ENCODE measurements at places on chromosomes 2 and 18. TPM values are rescaled to one million over a fixed set of nuclear protein-coding genes. Genes with fewer than 3 reads are reported as not detected.

DNA sequence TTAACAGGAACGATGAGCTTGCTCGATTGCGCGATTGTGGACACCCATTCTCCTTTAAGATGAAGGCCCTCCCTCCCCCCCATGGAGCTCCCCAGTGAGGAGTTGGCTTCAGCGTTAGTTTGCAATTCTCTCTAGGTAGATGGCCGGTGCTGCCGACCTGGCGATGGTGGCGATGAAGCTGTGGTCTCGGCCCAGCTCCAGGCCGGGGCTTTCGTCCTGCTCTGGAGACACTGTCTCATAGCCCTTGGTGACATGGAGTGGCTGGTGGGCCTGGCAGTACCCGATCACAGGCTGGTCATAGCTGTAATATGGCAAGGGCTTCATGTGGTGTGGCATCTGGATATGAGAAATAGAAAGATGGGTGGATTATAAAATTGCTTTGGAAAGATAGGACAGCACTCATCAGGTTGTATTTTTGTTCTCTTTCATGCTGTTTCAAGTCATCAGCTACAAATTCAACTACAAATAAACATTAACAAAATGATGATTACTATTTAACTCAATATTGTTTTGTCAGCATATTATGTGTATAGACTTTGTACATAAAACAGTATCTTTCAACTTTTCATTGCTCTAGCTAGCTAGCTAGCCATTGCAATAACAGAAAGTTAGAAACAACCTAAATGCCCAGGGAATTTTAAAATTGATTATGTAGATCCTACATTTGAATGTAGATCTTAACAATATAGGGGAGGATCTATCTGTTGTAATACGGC lies 773.4 kb downstream of the LRRTM4 start:
- no peak for DNase-seq

- no peak for DNase-seq
Observed at GRCh38 chr18:26489881-26490280, 58.5 kb downstream of the KCTD1 start.

The GKN2 gene
- not detected for total RNA-seq

DNA sequence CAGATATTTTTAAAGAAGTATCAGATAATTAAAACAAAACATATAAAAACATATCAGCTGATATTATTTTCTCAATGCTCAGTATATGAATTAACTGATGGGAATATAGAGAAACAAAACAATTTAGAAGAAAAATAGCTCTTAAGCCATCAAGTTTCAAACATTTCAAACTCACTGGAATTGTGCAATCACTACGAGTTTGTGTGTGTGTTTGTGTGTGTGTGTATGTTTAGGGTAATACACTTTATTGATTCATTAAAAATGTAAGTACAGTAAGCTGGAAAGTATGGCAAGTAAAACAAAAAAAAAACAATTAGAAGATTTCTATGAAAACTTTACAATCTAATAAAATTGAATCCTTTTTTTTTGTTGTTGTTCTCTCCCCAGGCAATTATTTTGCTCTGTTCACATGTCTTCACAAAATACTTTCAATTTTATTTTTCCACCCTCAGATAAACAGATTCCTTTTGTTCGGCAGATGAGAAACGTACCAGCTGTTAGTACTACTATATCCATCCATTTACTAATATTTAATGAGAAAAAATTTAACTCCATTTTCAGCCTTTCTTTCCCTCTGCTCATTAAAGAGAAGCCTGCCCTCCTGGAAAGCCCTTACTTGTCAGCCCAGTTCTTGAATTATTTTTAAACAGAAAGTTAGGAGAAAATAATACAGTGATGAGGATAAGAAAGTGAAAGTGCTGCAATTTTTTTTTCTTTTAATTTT lies 87.6 kb downstream of the SLC8A1 start:
- no peak for DNase-seq

The CNNM4 gene
- total RNA-seq, result 23.5 TPM

The B3GNT7 gene
- total RNA-seq, result 1.4 TPM

The UGT1A10 gene
- total RNA-seq, result not detected

The WNT6 gene
- 4.4 TPM for total RNA-seq

The SPC25 gene
- total RNA-seq, result 52.0 TPM

DNA sequence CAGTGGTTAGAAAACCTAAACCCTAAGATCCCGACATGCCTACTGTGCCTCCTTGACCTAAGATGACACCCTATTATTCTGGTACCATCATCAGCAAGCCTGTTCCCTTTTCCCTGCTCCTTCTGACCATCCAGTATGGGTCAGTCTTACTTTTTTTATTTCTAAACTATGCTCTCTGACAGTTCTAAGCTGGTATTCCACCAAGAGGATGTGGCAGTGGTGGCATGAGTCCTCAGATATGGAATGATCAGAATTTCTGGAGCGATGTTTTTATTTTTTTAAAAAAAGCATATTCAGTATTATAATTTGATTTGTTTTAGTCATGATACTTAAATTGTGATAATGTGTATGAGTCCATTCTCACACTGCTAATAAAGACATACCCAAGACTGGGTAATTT lies 145.9 kb upstream of the LHCGR start:
- no peak for DNase-seq

- peak; percentile 21 for DNase-seq
Observed at GRCh38 chr2:40658941-40659340, 207.1 kb upstream of the SLC8A1 start.

- peak; percentile 13 for DNase-seq
Observed at GRCh38 chr2:107553539-107553938, 273.2 kb upstream of the RGPD4 start.

The DUSP2 gene
- total RNA-seq, result 6.1 TPM

- no peak for DNase-seq
Observed at GRCh38 chr18:46856973-46857372, 60.3 kb downstream of the PIAS2 start.

The SLC39A6 gene
- total RNA-seq, result 36.7 TPM

The SULT1C4 gene
- total RNA-seq, result 7.5 TPM

- DNase-seq, result no peak
Observed at GRCh38 chr2:135893374-135893794, 17.1 kb upstream of the MCM6 start.

DNA sequence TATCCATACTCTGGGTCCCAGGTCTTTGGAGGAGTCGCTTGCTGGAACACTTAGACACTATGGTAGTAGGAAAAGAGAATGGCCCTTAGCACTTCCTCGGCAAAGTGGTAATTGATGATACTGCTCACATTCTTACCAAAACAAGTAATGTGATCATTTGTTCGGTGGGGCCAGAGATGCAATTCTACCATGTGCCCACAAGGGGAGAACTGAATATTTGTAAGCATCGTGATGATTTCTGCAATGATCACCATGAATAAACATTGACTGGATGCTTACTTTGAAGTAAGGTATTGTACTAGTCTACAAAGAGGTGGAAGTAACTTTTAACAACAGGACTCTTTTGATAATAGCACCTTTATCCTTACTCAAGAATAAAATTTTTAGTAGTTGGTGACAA lies 109.7 kb downstream of the CD8B2 start:
- DNase-seq, result no peak

- DNase-seq, result no peak
Observed at GRCh38 chr18:26540043-26540628, 8.2 kb downstream of the KCTD1 start.

GRCh38 chr18:37712776-37713175 lies 147.2 kb upstream of the CELF4 start:
- DNase-seq, result no peak

DNA sequence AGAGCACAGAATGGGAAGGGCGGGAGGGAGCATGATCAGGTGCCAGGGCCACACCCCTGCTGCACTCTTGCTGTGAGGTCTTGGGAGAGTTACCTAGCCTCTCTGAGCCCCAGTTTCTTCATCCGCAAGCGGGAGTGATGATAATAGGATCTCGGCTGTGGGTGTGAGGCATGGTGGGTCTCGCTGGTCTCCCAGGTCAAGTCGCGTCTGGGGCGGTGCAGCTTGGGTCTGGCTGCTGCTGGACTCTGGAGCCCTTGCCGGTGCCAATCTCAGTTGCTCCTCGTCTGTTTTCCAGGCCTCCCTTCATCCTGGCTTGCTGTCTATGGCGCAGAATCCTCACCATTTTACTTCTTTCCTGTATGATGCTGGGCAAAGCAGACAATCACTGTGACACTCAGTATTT lies 130.3 kb upstream of the RAB12 start:
- no peak for DNase-seq

DNA sequence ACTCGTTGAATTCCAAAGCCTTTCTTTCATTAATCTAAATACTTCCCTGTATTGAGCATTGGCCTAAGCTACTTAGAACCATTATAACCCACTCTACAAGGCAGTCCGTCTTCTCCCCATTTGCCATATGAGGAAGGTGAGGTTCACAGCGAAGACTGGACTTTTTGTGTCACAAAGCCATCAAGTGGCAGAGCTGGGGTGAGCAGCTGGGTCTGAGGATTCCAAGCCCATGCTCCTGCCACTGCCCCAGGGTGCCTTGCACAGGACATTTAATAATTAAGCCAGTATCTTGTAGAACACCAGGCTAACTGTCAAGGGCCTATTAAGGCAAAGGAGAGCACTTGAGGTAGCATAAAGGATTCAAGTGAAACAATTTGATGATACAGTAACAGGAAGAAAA lies 68.8 kb upstream of the ZNF397 start:
- DNase-seq, result no peak

The SMYD1 gene
- total RNA-seq, result not detected

GRCh38 chr2:232103140-232103737 lies 141.7 kb downstream of the DIS3L2 start:
- DNase-seq, result no peak

- no peak for DNase-seq
Observed at GRCh38 chr2:8235419-8235818, 446.4 kb upstream of the ID2 start.

GRCh38 chr2:59924346-59924745 lies 629.1 kb downstream of the BCL11A start:
- DNase-seq, result no peak

GRCh38 chr18:3297025-3297984 lies 35.4 kb downstream of the MYL12B start:
- peak; percentile 86 for DNase-seq

DNA sequence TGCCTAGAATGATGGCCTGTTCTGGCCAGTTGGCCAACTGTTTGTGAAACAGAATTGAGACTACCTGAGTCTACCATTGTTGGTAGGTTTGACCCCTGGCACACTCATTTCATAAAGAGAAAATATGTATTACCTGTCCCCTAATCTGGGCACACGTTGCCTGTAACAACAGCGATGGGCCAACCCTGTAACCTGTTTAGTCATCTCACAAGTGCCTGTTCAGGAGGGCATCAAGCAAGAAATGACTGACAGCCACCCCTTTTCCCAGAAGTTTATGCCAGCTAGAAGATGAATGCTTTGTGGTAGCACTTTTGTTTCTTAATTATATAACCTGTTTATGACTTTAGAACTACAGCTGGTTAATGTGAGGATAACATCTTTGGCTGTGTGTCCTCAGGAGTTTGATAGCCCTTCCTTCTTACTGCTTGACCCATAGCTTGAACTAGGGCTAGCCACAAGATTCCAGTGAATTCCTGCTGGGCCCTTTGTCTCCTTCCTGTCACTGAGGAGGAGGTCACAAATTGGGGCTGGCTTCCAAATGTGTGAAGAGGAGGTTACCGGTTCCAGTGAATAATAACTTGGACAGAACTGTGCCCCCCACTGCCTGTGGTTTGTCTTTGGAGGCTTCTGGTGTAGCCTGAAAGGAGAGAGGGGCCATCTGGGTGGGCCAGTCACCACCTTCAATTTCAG lies 273.9 kb upstream of the EPAS1 start:
- no peak for DNase-seq

The GCKR gene
- 6.0 TPM for total RNA-seq

- no peak for DNase-seq
Observed at GRCh38 chr2:52765735-52766134, 1001.9 kb upstream of the CHAC2 start.

- DNase-seq, result no peak
Observed at GRCh38 chr2:105081006-105081601, 43.2 kb downstream of the MRPS9 start.
